ENCODE measurements at places on chromosomes 2 and 18.

DNA sequence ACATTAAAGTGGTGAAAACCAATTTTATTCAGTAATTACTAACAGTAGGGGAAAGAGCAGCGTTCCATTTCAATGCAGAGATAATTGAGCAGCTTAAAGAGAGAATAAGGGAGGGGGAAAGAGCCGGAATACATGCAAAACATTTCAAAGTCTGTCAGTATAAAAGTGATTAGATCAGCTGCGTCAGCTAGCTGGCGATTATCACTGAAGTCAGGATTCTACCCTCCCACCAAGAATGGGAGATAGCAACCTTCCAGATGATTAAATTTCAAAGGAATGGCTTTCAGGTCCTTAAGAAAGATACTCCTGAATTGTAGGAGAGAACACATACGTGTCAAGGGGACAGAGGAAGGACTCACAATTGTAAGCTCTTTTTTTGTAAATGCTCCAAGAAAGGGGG lies 2.7 kb upstream of the ZC3H6 start:
- no peak for DNase-seq

DNA sequence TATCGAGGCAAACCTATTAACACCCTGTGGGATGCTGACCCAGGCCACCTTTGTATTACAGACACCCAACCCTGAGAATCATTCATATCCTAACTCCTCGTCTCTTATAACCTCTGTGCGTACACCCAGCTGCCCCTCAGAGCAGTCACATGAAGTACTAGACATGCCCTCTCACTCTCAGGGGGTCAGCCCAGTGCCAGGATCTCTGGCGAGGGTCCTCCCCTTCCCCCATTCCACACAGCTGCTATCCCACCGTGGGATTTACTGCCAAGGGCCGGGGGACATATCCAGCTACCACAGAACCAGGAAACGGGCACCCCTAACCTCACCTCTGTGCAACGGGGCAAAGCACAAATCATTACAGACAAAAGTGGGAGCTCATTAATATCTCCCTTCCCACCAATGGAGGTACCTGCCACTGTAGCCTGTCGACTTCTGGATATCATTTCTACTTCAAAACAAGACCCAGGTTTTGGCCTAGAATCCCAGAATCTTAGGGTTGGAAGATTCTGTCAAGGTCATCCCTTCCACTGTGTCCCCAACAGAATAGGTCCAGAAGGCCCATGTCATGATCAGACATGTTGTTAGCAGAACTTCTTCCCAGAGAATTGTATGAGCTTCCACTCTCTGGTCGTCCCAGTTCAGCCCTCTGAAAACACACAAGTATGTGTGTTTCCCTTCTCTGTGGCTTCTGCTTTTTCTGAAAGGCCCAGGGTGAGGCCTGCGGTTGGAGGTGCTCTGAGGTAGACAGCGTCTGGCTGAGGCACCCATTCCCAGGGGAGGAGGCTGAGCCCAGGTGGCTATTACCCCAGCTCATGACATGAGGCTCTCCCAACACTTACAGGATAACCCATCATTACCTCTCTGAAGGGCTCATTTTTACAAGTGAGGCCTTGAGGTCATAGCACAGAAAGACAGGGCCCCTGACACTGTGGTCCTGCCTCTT lies 1.7 kb downstream of the TMBIM1 start:
- peak; percentile 82 for DNase-seq

DNA sequence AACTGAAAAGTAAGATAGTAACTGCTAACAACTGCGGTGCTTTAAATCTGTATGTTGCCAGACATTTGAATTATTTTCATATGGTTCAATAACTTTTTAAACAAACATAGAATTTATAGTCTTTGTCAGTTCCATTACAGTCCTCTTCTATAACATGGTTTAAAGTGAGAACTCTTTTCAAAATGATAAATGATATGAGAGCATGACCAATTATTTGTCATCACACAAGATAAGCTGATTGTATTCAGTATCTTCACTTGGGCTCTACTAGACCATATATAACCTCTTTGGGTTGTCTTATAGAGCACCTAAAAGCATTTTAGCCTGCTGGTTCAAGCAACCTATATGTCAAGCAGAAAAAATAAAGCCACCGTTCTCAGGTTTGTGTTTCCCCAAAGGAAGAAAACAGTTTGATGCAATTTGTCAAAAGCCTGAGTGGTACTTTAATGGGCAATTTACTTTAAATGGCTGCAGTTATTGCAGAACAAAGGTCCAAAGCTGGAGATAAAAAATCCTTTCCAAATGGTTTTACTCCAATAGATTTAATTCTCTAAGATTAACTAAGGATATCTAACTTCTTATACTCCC lies 298.4 kb downstream of the FSIP2 start:
- no peak for DNase-seq

GRCh38 chr2:224594840-224595239 lies 9.7 kb upstream of the CUL3 start:
- no peak for DNase-seq

DNA sequence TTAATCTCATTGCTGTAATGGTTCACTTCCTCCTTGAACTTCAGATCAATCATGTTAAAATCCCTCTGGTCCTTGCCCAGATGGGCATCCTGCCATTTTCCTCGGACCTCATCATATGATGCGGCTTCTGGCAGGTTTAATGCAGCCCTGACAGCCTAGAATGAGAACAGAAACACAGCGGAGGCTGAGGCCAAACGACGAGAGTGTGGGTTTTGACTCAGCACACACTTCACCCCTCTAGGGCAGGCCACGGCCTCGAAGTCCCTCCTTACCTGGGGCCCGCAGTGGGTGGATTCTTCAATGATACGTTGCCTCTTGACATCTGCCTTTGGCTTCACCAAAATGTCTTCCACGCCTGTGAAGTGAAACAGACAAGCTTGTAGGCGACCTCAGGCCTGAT lies 56.8 kb downstream of the POLR1A start:
- no peak for DNase-seq

GRCh38 chr18:3819961-3820360 lies 370.0 kb downstream of the TGIF1 start:
- DNase-seq: no peak

GRCh38 chr2:58959996-58960395 lies 718.9 kb upstream of the FANCL start:
- no peak for DNase-seq

GRCh38 chr2:45622336-45623075 lies 11.4 kb upstream of the SRBD1 start:
- no peak for DNase-seq

DNA sequence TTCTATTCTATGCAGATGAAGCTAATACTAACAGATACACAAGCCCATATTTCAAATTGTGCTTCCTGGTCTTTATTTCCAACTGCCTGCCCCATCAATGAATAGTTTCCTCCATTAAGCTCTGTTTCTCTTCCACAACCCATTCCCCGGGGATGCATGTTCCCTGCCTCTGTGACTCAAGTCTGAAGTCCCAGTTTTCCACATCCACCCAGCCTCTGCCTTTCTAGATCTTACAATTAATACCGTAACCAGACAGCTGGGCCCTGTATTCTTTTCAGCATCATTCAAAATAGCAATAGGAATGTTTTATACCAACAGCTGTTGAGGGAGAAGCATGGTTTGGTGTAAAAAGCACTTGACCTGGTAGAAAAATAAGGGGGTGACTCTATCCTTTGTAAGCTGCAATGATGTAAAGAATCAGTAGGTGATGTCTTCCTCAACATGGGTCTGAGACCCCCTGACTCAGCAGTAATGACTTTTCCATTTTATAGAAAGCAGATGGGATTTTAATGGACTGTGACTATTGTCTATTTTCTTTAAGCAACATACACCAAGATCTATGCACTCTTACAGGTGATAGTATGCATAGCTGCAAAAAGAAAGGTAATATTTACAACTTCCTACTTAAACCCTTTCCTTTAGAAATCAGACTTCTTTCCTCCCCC lies 46.1 kb upstream of the DAPL1 start:
- no peak for DNase-seq

DNA sequence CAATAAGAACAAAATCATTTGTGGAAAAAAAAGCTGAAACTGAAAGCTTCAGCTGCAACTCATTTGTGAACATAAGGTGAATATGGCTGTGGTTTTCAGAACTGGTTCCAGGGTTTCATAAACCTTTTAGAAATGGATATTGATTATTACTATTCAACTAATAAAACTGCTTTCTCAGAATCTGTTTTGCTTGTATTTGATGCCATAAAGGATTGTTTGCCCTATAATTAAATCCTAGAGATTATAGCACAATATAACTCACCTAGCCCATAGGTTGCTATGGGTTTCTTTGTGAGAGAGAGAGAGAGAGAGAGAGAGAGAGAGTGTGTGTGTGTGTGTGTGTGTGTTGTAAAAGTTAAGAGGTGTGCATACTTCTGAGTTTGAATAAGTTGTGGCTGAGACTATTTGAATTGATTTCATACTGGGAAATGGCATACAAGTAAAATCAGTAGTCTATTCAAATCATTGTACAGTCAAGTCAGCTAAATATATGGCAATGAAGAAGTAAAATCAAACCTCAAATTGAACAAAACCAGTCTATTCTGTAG lies 339.2 kb downstream of the ARHGAP15 start:
- no peak for DNase-seq

- no peak for DNase-seq
Observed at GRCh38 chr2:230674966-230675672, 37.5 kb upstream of the CAB39 start.

GRCh38 chr2:118936306-118936705 lies 5.7 kb upstream of the MARCO start:
- no peak for DNase-seq

DNA sequence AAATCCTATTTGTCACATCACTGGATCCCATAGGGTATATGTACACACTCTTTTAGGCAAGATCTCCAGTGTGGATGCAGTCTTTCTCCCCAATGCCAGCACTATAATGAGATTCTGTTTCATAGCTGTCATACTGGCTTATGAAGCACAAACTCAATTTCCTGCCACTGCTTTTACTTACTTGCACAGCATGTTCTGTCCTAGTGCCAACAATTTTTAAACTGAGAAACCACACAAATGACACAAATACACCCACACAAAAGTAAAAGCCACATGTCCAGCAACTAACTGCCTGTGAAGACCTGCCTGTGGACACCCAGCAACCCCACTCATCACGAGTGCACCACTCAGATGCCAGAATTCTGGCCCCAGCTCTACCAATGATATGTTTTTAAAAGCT lies 29.6 kb upstream of the RNU4ATAC start:
- DNase-seq: no peak

DNA sequence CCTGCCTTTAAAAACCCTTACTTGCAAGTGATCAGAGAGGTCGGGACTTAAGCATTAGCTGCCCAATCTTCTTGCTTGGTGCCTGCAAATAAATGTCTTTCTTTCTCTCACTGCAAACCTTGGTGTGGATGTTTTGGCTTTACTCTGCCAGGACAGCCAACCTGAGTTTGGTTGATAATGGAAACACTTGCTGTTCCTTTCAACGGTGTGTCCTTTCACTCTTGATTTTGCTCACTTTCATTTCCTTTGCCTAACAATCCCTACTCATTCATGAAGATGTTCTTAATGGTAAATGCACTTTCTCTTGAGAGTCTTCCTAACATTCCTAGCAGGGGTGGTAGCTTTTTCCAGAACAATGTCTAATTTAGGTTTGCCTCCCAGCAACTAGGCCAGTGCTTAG lies 366.2 kb downstream of the HRH4 start:
- DNase-seq: no peak

GRCh38 chr2:44075541-44075940 lies 79.8 kb upstream of the LRPPRC start:
- DNase-seq: no peak

DNA sequence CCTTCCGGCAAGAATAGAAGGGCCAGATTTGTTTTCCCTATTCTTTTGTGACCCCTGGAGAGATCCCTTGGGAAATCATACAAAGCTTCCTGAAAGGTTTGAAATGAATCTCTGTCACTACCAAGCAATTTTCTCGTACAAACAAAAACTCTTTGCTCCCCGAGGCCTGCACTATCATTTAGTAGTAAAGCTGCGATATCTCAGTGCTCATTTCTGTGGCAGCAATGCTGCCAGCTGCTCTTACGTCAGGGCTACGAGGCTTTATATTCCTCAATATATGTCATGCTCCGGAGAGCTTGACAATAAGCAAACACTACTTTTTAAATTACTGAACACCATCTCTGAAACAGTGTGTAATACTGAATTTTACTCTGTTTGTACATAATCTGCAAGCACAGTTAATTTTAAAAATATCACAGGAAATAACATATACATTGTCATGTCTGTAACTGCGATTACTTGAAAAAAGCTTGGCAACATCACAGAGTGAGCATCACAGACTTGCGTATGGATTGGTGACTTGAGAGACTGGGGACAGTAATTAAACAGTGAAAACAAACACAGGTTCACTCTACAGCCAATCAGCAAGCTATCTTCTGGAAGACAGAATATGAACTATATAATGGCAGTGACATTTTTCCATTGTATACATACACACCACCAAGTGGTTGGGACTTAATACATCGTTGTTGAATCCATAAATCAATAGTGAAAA lies 403.3 kb upstream of the NETO1 start:
- no peak for DNase-seq

GRCh38 chr18:74498712-74499627 lies 2.8 kb downstream of the CNDP2 start:
- peak; percentile 84 for DNase-seq

- peak; percentile 73 for DNase-seq
Observed at GRCh38 chr2:68734688-68735525, at the start of gene ARHGAP25. Gene ARHGAP25, plus strand, starts transcription at chr2:68734811. Its CDS starts 389 bp downstream, at chr2:68735200.

DNA sequence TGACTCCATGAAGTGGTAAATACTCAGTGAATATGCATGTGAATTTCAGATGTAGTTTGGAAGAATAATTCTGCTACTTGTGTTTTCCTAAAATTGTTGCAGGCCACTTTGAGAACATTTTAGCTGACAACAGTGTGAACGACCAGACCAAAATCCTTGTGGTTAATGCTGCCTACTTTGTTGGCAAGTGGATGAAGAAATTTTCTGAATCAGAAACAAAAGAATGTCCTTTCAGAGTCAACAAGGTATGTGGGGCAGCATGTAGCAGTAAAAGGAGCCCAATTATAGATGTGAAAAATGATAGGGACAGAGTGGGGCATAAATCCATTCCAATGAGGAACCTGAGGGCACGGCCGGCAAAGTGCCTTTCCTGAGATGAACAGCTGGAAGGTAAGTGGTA lies 16.1 kb downstream of the SERPINB5 start:
- no peak for DNase-seq

DNA sequence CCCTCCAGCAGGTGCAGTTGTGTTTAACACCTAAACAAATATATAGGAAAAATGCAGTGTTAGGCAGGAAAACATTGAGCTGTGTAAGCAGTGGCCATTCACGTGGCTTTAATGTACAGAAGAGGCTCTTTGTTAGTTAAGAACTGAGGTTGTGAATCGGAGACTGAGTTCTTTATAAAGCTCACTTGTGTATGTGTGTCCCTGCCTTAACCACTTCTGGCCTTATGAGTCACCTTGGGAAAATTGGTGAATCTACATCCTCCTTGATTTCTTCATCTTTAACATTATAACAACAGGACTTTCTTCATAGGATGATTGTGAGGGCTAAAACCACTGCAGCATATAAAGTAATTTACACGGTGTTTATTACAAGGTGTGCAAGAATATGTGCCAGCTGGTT lies 188.4 kb upstream of the TPO start:
- DNase-seq: no peak

Data from CD4-positive, alpha-beta T cell treated with Interferon alpha-2 for 1 hour (primary cell).